ENCODE measurements at places on chromosomes 12 and 14.

- no peak for DNase-seq
These were observed 94.7 kb upstream of the PLXNC1 start for GRCh38 chr12:94053676-94054075.

GRCh38 chr14:106347291-106347778, 821.0 kb downstream of the TMEM121 start:
- no peak for DNase-seq

GRCh38 chr12:101414533-101415119, 7.1 kb upstream of the ARL1 start:
- peak; percentile 36 for DNase-seq

DNA sequence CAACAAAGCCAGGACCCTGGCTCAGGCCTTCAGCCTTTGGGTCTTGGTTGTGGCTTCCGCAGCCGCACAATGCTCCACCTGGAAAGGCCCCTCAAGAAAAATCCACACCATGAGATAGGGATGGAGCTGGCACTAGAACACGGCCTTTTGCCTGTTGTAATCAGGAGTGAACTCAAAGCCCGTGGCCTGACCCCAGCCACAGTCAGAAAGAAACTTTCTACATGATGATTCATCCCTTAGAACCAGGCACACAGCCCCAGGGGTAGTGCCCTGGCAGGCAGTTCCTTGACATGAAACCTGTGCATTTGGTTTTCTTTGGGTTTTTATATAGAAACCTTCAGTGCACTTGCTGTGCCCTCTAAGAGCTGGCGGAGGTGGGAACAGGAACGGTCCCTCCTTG, 5.1 kb downstream of the CLMN start:
- no peak for DNase-seq

- DNase-seq: no peak
These were observed 822 bp upstream of the SOX5 start for GRCh38 chr12:23950210-23950774.

DNA sequence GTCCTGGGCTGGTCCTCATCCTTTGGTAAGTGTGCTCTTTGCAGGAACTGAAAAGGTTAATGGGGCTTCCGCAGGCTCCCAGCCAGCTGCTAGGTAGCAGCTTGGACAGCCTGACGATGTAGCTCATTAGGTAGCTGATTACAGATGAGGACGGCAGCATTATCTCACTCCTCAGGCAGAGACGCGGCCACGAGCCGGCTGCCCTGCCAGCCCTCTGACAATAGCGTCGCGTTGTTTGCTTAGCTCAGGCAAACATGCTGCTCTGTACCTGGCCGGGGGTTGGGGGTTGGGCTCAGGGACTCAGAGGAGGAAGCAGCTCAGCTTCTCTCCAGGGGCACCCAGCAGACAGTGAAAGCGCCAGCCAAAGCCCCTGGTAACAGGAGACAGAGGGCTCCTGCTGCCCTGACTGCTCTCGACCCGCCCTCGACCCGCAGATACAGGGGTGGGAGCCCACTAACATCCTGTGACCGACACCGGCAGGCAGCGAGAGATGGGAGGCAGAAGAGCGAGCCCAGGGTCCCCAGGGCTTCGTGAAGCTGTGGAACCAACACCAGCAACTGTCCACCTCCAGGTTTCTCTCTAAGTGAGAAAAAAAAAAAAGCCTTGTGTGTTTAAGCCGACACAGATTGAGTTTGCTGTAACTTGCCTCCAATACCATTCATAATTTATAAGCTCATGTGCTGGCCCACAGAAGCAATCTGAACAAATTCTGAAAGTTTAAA, 53.4 kb upstream of the DLK1 start:
- peak; percentile 65 for DNase-seq

- no peak for DNase-seq
These were observed 910 bp upstream of the WASHC4 start for GRCh38 chr12:105106621-105107020.

DNA sequence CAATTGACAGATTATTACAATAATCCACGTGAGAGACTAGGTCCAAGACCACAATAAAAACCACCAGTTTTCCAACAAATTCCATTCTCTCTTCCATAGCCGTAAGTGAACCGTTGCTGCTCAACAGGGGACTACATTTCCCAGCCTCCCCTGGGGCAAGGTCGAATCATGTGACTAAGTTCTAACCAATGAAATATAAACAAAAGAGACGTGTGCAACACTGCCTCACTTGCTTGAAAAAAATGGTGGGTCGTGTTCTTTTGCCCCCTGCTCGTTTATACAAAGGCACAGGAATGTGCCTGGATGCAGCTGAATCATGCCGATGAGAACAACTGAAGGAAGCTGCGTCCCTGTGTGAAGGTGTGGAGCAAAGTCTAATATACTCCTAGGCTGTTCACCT, 51.1 kb downstream of the HSPB8 start:
- DNase-seq: peak; percentile 73

DNA sequence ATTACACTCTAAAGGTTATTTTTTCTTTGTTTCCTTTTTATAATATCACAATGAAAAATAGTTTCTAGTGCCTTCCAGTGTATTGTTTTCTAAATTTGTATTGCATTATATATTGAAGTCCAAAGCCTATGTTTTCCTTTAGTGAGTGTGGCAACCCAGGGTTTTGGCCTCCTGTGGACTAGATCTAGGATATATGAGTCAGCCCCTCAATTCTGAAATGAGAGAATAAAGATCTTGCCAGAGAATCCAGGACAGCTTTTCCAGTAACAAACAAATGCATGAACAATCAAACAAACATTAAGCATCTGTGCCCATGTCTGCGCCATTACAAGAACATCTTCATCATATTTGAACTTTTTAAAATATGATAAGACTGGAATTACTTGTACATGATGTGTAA, 70.7 kb upstream of the SSTR1 start:
- DNase-seq: no peak

GRCh38 chr12:4272424-4273272, 914 bp upstream of the CCND2 start:
- DNase-seq: no peak

DNA sequence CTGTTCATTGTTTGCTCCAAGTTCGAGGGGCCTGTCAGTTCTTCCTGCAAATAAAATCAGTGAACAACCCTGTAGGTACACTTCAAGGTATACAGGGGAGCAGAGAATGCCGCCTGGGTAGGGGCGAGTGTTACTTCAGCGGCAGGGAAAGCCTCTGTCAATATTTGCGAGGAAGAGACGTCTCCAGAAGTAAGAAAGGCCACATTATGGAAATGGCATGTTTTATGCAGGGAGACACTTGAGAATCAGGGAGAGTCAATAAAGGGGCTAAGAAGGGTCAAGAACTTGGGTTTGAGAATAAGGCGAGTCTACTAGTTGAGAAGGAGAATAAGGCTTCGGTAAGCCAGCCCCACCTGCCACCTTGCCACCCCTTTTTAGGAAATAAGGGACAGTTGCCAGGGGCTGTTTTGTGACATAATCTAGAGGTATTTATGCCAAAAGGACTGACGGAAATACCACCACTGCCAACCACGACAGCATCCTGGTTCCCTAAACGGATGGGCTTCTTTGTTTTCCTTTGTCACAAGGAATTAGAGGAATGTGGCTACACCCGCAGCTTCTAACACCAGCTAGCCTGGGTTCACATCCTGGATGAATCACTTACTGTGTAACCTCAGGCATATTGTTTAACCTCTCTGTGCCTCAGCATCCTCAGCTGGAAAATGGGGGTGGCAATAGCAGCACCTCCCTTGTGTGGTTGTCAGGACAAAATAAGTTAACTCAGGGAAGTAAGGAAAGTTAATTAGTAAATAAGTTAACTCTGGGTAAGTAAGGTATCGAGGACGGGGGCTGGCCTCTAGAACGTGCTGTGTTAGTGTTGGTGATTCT, 67.7 kb downstream of the EID3 start:
- DNase-seq: no peak

- DNase-seq: peak; percentile 76
These were observed 1.2 kb upstream of the NEMF start for GRCh38 chr14:49853572-49854375.

DNA sequence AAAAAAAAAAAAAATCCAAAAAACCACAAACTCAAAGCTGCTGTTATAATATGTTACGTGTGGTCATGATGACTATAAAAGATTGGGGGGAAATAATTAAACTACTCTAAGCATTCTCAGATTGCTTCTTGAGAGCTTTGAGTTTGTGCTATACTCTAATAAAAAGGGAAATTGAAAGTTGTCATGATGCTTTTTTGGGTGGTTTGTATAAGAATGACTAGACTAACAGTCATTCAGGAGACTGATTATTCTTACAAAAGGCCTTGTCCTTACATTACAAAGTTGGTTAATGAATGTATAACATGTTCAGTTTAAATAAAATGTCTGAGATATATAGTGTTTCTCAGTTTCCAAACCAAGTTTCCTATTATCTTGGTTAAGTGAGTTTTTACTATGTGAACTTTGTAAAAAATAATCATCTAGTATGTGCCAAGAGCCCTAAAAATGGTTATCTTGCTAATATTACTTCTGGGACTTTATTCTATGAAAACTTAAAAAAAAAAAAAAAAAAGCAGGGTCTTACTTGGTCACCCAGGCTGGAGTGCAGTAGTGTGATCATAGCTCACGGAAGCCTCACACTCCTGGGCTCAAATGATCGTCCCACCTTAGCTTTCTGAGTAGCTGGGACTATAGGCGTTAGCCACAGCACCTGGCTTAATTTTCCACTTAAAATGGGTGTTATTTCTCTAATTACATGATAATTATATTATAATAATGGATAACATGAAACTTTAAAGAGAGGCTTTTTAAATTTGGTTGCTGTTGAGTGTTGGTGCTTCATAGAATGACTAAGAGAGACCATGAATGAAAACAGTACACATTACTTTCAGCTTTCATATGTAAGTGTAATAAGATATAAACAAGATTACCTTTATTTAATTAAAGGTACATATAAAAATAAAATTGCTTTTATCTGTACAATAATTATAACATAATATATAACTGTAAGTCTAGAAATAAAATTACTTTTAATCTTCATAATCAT, 459.6 kb upstream of the RGS6 start:
- no peak for DNase-seq
